CD4-positive, alpha-beta T cell (primary cell): ENCODE measurements at places on chromosomes 2 and 18.

GRCh38 chr18:9629709-9630108, 15.3 kb upstream of the PPP4R1 start:
- no peak for DNase-seq

DNA sequence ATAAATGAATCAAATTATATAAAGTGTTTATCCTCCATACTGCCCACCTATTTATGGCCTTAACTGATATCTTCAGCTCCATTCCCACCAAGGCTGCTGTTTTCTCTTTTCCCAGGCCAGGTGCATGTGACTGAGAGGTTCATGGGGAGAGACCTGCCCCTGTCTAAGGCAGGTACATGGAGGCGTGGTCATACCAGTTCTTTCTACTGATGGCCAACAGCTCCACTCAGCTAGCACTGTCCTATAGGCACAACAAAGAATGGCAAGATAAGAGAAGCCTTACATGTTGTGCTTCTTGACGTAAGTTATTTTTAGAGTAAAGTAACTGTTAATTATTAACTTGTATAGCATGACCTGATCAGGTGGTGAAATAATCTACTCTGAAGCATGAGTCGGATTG, 16.8 kb downstream of the AKAIN1 start:
- no peak for DNase-seq

- no peak for DNase-seq
These were observed 48.2 kb upstream of the TAF1B start for GRCh38 chr2:9795071-9795470.

DNA sequence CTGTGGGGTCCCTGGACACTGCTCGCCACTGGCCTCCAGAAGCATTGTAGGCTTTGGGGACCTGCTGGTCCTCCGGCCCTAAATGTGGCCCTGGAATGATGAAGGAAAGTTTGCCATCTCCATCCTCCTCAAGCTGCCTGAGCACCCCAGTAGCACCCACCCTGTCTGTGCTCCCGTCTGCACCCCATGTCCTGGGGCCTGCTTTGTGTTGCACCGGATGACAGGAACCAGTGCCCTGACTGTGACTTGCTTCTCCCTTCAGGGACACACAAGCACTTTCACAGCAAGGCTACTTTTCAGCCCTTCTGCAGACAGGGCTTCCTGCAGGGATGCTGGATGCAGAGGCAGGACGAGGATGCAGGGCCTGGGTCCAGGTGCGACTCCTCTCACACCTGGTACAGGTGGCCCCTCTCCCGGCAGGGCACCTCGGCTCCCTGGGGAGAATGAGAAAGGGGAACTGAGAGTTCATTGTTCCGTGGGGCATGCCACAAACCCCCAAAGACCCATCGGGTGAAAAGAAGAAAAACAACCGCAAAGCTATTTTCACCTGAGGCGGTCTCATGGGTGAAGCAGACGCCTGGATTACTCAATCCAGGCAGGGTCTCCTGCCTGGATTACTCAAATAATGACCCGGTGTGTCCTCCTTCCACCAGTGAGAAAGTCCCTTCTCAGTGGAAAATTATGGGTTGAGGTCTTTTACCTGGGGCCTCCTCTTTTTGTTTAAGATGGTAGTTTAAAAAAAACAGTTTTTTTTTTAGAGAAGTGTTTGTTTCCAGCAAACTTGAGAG, 74.9 kb downstream of the LONRF2 start:
- DNase-seq, result no peak

DNA sequence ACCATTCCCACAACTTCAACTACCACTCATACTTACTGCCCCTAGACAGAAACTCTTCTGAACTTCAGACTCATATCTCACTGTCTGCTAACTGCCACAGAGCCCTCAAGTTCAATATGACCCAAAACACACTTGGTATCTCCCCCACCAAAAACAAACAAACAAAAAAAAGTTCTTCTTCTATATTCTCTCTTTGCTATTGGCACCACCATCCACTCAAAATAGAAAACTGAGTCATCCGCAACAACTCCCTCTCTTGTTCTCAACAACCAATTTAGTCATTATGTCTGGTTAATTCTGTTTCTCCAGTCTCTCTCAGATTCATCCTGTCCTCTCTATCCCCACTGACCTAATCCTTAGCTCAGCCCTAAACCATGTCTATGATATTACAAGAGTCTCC, 7.2 kb upstream of the DCTN1 start:
- no peak for DNase-seq

DNA sequence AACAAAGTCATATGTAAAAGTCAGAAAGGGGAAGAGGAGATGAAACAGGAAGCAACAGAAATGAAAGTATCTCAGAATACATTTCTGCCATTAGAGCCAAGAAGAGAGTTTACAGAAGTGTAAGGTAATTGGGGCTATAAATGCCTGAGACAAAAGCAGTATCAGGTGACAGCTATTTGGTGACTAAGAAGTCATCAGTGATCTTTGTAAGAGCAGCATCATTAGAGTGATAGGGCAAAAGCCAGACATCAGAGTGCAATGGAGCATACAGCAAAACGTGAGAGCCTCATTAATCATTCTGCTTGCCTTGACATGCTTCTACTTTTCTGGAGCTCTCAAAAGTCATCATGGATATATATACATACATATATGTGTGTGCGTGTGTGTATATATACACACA, 804.7 kb upstream of the PIK3C3 start:
- no peak for DNase-seq
